ENCODE measurements at places on chromosomes 1 and 21.

DNA sequence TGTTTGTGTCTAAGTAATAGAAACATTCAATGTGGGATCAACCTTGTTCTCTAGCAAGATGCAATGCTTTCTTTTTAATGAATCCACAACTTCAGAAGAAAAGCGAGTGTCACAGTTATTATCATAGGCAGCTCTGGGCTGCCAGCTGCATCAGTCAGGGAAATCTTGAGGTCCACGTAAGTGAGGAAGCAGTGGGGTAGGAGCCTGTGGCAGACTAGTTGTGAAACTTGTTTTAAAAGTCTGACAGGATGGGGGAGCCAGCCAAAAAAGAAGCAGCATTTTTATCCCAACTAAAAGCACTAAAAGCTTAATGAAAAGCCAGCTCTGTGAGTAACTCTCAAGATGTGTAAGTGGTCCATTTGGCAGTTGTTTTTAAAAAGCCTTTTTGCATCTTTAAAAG is 113.1 kb downstream of the ZNF326 start:
- no peak for DNase-seq

- DNase-seq = no peak
These were observed 185.0 kb downstream of the CAMTA1 start for GRCh38 chr1:6970221-6970620.

- peak; percentile 84 for DNase-seq
These were observed 342.7 kb upstream of the NR5A2 start for GRCh38 chr1:199684686-199685273.

- peak; percentile 61 for DNase-seq
These were observed 510.0 kb downstream of the USP25 start for GRCh38 chr21:16239659-16240265.

GRCh38 chr1:219227360-219228057 is 53.8 kb downstream of the LYPLAL1 start:
- DNase-seq = no peak

GRCh38 chr1:48245106-48245505 is 22.6 kb downstream of the SLC5A9 start:
- no peak for DNase-seq

DNA sequence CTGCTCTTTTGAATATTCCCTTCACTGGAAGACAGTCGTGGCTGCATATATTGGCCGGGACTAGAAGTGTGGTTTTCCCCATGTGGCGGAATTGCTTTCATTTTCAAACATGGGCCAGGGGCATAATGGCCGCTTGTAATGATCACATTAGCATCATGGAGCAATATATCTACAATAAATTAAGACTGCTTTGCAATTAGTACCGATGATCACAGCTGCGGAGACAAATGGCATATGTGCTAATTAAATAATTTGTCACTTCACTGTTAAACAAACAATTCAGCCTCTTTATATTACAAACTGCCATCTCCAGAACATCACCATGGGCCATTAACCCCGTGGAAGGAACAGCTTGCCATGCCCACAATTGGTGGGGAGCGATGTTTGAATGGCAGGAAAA is 68.2 kb upstream of the OLIG2 start:
- no peak for DNase-seq

Measured in cardiac muscle cell (in vitro differentiated cells and primary cell).